ENCODE measurements at places on chromosomes 1 and 21.

DNA sequence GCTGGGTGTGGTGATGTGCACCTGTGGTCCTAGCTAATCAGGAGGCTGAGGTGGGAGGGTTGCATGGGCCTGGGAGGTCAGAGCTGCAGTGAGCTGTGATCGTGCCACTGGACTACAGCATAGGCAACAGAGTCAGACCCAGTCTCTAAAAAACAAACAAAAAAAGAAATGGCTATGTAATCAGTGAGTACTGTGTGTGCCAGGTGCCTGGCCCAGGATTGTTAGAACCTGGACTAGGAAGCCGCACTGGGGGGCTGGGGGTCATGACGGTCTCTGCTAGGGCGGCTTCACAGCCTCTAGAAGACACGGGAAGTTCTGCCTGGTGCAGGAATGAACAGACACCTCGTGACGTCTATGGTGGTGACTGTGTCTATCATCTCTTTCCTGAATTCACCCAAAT lies 8.5 kb downstream of the TMEM9 start:
- DNase-seq, result no peak

DNA sequence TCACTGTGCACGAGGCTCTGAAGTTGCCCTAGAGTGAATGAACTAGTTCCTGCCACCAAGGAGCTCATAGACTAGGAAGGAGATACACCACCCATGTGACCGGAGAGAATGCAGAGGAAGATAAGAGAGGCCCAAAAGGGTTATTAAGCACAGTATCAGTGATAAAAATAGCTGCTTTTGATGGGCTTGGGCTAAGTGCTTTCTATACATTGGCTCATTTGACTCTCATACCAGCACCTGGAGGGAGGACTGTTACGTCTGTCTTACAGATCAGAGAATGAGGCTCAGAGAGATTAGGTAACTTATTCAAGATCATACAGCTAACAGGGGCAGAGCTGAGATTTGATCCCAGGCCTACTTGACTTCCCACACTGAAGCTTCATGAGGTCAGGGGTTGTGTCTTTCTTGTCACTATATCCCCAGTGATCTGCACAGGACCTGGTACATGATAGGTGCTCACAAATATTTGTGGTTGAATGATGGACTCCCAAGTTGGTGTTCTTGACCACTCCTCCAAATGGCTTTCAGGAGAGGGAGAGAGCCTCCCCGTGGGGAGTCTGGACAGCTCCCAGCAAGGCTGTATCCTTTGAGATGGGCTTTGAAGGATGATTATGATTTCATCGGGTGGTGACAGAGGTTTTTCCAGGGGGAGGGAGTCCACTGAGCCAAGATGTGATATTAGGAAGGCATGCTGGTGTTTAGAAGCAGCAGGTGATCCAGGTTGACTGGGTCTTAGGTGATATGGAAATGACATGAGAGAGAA lies 14.4 kb downstream of the PPFIA4 start:
- no peak for DNase-seq

DNA sequence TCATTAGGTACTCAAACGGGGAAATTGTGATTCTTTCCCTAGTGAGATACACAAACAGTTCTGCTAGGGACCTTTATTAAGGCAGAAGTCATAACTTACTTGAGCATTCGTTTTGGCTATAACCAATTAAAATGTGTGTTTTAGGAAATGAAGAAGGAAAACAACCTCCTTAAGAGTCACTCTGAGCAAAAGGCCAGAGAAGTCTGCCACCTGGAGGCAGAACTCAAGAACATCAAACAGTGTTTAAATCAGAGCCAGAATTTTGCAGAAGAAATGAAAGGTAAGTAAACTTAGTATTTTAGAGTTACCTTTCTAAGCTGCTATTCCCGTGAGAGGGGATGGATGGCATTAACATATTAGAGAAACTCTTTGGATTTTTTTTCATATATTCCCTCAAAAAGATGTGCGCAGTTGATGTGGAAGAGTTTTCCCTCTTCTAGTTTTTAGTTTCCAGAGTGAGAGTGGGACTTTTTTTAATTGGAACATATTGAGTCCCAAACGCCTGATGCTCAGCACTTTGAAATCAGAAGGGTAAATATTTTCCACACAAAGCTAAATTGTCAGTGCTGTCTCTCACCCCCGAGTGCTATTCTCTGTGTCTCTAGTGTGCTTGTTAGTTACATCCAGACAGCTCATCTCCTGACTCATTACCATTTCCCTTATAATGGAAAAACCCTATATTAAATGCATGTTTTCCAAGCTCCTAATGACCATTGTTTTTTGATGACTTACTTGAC lies 34.9 kb downstream of the CENPF start:
- no peak for DNase-seq

GRCh38 chr1:161305867-161306519 lies 3.8 kb downstream of the MPZ start:
- DNase-seq, result peak; percentile 77

GRCh38 chr1:6603238-6603914 lies 707 bp upstream of the KLHL21 start:
- peak; percentile 33 for DNase-seq

DNA sequence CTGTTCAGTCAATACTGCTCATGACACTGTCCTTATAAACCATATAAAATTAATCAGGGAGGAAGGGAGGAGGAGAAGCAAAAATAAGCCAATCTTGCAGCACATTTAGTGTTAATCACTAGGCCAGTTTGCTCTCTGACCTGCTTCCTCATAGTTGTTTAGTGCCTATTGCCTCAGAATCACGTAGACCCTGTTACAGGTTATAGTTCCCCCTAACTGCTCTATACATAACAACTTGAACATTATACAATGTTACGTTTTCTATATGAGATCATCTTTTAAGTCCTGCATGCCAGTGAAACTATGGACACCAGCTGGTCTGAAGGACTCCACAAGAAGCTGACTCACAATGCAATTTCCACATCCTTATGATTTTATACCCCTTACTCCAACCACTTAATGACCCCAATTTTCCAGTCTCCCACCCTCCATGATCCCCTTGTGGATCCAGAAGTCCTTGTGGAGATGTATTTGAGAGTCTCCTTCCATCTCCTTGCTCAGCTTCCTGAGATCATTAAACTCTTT lies 34.9 kb upstream of the TACSTD2 start:
- DNase-seq, result no peak

GRCh38 chr1:60402816-60403215 lies 329.2 kb upstream of the C1orf87 start:
- no peak for DNase-seq

DNA sequence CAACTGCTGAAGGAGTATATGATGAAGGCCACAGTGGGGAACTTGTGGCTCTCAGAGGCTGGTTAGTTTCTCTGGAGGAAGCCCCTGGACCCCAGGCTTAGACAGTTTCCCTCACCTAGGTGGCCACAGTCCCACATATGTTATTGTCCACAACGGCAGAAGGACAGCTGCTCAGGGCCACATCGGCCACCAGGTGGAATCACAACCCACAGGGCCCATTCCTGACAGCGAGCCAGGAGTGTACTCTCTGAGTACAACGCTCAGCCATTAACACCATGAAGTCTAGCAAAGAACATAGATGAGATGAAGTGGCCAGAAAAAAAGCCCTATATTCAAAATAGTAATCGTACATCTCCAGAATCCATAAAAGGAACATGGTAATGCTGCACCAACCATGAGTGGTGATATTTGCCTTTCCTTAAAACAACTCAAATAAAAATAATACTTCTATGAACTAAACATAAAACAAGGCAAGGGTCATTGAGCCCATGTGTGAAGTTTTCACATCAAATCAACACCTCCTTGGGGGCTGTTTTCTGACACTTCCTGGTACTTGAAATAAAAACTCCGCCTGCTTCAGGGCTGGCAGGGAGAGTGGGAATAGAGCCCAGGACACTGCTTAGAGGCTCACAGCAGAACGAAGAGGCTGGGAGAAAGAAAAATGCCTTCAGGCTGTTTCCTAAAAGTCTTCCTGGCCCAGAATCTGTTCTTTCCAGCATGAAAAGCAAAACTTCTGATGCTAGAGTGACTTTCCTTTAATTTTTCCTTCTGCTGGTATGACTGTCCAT lies 383.3 kb downstream of the HHAT start:
- DNase-seq, result no peak

GRCh38 chr1:19582318-19582717 lies 61.8 kb upstream of the NBL1 start:
- peak; percentile 74 for DNase-seq

- DNase-seq, result no peak
Measured at GRCh38 chr1:95222629-95223028, 11.4 kb upstream of the RWDD3 start.

DNA sequence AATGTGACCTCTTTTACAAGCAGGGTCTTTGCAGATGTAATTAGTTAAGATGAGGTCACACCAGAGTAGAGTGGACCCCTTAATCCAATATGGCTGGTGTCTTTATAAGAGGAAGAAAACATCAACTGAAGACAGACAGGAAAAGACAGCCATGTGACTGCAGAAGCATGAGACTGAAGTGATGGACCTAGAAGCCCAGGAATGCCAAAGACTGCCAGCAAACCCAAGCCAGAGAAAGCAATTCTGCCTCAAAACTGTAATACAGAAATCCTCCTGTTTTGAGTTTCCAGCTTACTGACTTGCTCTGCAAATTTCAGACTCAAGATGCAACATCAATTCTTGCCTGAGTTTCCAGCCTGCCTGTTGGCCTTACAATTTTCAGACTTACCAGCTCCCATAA lies 17.3 kb downstream of the ENAH start:
- no peak for DNase-seq

- DNase-seq, result no peak
Measured at GRCh38 chr1:115814685-115815398, 26.1 kb downstream of the NHLH2 start.

All from stimulated activated CD4-positive, alpha-beta T cell treated with anti-CD3 and anti-CD28 coated beads, TNF-alpha, amount 100 ng/mL, for 1 hour (primary cell).